Prostate gland (tissue), 2 donors: ENCODE measurements at places on chromosomes 6 and 20.
A peak's percentile ranks its signal among the peaks of the same experiment; 100 is the strongest.

- no peak for DNase-seq
Measured at GRCh38 chr20:43751167-43752050, 24.6 kb upstream of the GTSF1L start.

GRCh38 chr6:75735491-75736186, 13.4 kb upstream of the MYO6 start:
- no peak for DNase-seq

DNA sequence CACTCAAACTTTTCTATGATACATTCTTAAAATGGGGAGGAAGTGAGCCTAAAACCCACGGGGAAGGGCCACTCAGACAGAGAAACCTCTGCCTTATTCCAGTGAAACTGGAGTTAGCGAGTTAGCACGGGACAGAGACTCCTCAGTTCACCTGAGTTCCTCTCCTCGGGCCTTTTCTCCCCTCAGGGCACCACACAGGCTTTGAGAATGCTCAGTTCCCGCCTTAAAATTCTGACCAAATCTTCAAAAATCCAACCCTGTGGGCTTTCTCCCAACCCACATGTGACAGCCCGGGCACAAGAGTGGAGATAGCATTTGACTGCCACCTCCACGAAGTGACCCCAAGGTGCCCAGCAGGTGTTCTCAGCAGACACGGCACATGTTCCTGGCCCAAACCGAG, 204.3 kb downstream of the SMOC2 start:
- no peak for DNase-seq

GRCh38 chr20:4230651-4231050, 215.3 kb upstream of the RNF24 start:
- DNase-seq, result no peak

DNA sequence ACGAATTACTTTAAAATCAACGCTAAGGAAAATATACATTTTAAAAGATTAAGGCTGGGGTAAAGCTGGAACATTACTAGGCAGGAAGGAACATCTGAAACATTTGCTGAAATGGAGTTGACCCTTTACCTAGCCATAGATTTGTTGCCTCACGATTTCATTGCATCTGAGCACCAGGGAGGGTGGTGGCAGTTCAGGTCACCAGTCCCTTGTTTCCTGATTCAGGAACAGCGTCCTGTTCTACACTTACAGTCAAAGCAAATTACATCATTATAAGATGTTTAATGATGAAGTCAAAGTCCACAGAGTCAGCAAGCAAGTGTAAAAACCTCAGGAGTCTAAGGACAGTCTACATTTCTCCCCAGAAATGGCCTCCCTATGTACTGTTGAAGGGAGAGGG, 9.0 kb upstream of the MICA start:
- no peak for DNase-seq

DNA sequence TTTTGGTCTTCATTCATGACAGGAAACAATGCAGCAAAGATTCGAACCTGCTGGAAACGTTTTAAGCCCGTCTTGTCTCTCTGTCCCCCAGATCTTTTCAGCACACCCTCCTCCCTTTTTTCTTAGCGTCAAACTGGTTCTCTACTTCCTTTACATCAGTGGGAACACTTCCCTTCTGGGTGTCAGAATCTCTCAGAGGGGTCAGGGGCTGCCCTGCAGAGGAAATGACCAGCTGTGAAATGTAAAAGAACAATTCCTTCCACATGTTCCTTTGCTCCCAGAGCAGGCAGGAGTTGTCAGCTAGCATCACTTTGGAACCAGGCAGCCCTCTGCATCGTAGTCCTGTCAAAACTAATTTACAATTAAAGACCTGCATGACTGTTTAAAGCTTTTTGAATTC, 619.0 kb downstream of the TFAP2A start:
- no peak for DNase-seq

GRCh38 chr6:101986476-101986875, 593.0 kb downstream of the GRIK2 start:
- DNase-seq, result no peak

DNA sequence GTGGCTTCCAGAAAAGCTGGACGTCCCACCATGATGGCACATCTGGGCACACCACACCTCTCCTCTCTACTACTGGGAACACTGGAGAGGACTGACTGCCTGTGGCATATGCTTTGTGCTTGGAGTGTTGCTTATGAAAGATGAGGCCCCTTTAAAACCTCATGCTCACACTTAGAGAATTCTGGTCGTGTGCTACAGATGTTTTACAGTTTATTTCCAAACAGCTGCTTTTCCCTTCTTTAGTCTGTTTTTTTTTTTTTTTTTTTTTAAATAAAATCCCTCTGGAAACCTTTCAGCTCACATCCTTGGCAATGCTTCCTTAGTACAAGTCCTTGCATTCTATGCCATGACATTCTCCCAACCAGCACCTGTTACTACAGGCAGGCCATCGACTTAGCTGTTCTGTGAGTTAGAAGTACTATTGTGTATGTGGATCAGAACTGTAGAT, 60.3 kb downstream of the BMP6 start:
- DNase-seq, result no peak

DNA sequence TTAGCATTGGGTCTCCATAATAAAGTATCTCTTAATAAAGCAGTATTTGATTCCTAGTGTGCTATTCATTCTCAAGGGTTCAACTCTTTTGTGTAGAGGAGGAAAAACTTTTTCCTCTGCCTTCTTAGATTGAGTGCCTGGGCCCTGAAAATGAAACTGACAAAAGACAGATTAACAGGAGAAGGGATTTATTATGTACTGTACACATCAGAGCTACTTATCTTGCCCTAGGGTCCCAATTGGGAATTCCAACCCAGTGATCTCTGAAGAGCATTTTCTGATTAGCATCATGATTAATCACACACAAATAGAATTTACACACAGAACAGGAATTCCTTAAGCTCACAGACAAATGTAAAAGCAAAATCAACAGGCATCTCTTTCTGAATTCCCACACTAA, 128.9 kb downstream of the CD164 start:
- DNase-seq, result no peak

GRCh38 chr6:47303342-47303741, 6.4 kb downstream of the TNFRSF21 start:
- DNase-seq, result no peak

- no peak for DNase-seq
Measured at GRCh38 chr20:48851579-48851978, 23.8 kb upstream of the PREX1 start.

- DNase-seq, result no peak
Measured at GRCh38 chr6:128512296-128512695, 8.1 kb downstream of the PTPRK start.

DNA sequence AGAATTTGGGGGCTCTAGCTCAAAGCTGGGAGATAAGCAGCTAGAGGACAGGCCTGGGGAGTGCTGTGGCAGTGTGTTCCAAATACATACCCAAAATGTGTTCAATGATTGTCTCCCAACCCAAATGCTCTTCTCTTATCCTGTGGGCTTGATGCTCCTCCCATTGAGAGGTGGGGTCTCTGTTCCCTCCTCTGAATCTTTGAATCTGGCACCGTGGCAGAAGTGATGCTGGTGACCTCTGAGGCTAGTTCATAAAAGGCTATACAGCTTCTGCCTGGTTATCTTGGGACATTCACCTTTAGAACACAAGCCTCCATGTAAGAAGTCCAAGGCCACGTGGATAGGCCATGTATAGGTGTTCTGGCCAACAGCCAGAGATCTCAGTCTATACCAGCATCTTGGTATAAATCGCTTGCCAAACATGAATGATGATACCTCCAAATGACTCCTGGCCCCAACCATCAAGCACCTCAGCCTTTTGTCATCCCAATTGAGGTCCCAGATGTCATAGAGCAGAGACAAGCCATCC, 15.9 kb upstream of the MYBL2 start:
- DNase-seq, result no peak

- DNase-seq, result no peak
Measured at GRCh38 chr20:12598894-12599293, 409.9 kb upstream of the SPTLC3 start.

DNA sequence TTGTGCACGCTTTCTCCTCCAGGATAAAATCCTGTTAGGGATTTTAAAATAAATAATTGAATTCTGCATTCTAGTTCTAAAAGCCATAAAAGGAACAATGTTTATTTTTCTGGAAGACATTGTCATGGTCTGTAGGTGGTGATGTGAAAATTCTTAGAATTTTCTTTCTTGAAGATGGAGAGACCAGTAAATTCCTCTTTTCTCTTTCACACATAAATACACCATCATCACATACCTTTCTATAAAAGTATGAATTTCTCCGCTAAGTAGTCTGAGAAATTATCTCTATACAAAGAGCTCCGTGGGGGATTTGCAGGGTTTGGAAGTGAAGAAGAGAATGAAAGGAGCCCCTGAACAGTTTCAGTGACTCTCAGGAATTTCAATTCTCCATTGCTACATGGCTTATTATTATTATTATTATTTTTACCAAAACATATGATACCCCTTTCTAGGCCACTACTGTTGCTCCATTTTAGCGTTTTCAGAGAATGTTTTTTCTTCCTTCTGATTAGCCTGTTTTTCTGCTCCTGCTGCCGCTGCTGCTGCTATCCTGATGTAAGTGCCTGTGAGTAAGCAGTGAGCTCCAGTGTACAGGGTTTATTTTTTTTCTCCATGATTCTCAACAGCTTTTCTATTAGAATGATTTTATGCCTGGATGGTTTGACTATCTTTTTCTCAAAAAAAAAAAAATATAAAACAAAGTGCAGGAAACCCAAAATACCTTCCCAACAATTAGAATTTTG, 145.8 kb downstream of the SAMD5 start:
- no peak for DNase-seq

- no peak for DNase-seq
Measured at GRCh38 chr6:22023937-22024336, 272.9 kb downstream of the PRL start.

DNA sequence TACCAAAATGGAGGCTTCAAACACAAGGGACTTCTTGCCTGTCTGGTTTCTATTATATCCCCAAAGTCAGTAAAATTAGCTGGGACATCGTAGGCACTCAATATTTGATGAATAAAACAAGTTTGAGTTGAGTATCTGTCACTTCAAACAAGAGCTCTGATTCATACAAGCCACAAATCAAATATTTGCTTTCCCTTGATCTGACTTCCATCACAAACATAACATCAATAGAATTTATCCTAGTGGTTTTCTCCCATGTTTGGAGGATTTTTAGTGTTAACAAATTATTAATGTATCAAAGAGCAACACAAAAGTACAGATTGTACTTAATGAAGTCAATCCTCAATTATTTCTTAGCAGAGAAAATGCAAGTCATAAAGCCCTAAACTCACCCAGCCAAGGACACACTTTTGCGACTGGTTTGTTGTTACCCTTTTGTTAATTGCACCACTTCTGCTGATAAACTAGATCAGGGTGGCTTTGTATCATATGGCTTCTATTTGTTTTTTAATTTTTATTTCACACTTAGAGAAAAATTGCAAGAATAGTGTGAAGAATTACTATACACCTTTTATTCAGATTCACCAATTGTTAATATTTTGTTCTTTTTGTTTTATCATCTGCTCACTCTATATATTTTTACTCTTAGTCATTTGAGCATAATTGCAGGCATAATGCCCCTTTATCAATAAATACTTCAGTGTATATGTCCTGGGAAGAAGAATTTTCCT, 117.4 kb upstream of the PRDM1 start:
- DNase-seq, result no peak

- DNase-seq, result no peak
Measured at GRCh38 chr6:131414956-131415355, 158.1 kb upstream of the ARG1 start.

GRCh38 chr6:12645941-12646340, 70.6 kb upstream of the PHACTR1 start:
- no peak for DNase-seq

GRCh38 chr6:135145063-135145800, 35.9 kb upstream of the MYB start:
- peak; percentile 11 for DNase-seq

DNA sequence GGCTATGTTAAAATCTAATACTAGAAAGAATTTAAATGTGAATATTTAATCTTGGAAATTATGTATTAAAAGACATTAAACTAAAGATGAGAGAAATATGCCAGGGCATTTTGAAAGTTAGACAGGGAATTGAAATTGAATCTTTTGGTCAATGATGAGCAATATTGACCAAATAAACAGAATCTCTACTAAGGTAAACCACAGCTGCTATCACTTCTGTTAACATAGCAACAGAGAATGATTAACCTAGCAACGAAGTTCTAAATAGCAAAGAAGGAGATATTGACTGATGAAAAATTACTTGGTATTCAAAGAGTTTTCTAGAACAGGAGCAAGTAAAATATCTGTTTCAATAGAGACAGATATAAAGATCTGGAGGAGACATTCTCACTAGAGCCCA, 45.2 kb upstream of the RSPO3 start:
- no peak for DNase-seq

- DNase-seq, result no peak
Measured at GRCh38 chr20:38307371-38308046, 3.6 kb downstream of the BPI start.

DNA sequence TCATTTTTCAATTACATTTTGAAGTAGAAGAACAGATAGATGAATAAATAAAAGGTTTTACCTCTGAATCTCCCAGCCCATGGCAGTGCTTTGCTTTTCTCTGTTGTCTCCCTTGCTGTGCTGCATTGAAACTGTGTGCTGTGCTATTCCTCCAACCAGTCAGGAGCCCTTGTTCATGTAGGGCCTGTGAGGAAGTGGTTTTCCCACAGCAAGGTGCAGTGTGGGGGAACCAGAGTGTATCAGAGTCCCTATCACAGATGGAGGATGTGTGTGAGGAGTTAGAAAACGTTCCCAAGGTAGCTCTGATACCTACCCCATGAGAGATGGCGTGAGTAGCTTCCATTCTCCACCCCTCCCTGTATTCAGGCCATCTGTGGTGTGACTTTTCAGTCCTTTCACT, 72.8 kb upstream of the RALGAPA2 start:
- DNase-seq, result no peak

DNA sequence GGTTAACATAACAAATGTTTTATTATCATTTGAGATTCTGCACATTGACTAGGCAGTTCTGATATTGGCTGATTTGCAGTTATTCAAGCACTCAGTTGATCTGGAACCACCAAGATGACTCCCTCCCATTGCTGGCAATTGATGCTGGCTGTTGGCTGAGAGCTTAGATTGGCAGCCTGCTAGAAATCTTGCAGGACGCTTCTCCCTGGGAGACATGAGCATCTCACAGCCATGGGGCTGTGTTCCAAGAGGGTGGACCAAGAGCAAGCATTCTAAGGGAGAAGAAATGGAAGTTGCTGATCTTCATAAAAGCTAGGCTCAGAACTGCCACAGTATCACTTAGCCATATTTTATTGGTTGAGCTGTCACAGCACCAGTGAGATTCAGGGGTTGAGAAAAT, 233.4 kb upstream of the ID4 start:
- DNase-seq, result no peak

DNA sequence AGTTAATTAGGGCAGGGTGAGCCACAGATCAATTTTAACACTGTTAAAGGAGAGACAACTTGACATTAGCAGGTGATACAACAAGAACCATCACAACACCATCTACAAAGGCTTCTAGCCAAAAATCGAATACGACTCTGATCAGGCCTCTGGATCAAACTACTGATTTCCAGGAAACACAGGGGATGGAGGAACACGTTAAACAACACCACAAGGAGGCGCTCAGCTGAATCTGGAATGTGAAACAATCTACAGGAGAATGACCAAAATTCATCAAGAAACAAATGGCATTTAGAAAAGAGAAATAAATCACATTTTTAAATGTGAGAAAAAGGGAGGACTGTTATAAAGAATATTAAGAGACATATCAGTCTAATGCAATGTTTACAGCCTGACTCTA, 13.5 kb upstream of the MAFB start:
- no peak for DNase-seq

GRCh38 chr6:88211446-88211845, 45.3 kb upstream of the CNR1 start:
- DNase-seq, result no peak

GRCh38 chr6:125987026-125987617, 782 bp downstream of the TRMT11 start:
- DNase-seq, result no peak
